ENCODE measurements at places on chromosomes 7 and 10.
A peak's percentile ranks its signal among the peaks of the same experiment; 100 is the strongest.

DNA sequence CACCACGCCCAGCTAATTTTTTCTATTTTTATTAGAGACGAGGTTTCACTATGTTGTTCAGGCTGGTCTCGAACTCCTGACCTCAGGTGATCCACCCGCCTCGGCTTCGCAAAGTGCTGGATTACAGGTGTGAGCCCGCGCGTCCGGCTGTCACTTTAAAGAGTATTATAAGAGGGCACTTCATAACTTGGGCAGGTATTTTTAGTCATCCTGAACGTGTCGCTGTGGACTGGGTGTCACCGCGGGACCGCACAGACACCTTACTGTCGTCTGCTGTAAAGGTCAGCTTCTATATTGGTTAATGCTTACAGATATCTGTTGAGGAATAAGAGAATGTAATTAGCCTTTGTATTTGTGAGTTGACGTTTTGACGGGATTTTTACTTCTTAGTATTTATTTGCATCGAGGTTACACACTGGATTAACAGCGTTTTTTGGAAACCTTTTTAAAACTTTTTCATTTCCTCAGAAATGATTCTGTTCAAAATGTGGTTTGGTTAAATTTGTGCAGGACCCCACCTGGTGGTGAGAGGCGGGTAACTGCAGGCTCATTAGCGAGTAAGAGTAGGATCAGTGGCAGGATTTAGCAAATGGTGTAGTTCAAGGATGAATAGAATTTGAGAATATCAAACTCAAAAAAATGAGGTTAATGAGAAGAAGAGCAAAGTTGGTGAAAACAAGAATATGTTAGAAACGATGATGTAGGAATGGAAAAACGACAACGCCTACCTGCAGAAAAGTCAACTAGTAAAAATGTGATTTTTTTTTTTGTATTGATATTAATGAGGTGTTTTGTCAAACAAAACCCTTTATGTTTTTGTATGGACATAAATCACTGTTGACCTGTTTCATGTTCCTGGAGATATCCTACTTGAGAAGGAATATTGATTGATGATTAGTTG is 3.2 kb downstream of the DNAJB6 start:
- peak; percentile 75 for DNase-seq

DNA sequence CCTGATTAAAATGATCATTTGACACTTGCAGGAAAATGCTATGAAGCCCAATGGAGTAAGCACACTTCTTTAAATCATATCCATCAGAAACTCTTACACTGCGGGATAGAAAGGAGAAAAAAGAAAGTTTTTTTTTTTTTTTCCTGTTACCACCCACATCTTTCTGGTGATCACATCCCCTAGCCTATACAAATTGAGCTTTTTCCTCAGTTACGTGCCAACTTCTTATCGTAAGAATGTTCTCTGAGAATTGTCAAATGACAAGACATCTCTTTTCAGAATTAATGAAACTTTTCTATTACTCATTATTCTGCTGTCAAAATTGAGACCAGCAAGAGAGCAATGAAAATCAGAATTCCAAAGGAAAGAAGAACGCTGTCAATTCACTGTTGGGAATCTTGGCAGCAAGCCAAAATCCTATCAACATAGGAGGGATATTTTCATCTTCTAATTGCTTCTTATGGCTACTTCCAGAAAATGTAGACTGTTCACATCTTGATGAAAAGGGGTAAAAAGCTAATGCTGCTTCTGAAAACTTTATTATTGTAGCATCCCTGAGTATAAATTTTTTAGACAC is 179.5 kb downstream of the ADAM12 start:
- peak; percentile 48 for DNase-seq

DNA sequence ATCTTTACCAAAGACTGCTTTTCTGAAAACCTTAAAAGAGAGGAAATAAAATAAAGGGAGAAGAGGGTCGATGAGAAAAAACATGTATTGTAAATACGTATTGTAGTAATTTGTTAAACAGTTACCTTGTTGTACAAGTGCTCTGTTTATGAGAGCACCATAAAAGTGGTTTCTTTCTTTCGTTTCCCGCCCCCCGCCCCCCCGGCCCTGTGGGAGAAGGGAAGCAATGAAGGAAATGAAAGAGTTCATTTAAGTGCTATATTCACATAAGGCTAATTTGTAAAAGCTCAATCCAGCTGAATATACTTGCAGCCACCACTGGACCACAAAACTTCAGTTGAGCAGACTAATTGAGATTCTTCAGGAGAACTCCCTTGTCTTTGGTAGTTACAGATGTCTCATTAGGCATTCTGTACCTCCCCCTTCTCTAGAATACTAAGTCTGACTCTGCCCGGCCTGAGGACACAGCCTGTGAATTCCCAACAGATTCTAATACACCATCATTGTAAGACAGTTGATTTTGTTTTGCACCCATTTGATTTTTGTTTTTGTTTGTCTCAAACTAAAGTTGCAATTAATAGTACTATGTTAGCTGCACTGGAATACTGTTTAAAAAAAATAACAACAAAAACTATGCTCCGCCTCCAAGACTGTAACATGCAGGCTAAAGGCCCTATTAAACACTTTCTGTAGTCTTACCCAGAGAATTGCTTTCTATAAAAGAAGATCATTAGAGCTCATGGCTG is 124.9 kb downstream of the ARHGAP12 start:
- peak; percentile 55 for DNase-seq

DNA sequence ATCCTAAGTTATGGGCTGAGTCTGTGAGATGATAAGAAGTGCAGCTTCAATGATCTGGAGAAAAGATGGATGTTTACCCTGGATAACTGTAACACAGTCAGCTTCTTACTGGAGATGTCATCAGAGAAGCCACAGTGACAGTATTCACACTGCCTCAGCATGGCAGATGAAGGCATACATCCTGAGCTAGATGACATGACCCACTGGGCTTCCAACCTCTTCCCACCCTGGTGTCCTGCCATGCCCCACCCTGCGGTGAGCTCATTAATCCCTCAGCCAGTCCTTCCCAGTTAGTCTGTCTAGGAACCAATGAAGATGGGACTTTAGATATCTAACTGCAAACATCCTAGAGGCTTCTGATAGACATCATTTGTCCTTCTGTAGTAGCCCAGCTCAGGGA is 213.8 kb downstream of the TAX1BP1 start:
- no peak for DNase-seq

DNA sequence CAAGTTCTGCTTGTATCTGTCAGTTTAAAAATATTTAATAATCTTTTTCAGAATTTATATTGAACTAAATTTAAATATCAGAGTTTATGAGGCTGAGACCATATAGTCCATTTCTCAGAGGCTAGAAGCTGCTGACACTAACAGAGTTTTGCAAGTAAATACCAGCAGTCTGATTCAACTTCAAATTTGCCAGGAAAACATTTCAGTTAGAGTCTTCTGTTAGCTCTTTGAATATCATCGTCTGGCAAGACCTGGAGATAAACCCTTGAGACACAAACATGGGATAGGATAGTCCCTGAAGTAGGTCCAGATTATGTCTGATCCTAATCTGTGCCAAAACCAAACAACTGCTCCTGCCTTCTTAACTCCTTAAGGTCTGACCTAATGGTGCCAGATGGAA is 472.8 kb upstream of the STEAP1 start:
- DNase-seq = no peak

DNA sequence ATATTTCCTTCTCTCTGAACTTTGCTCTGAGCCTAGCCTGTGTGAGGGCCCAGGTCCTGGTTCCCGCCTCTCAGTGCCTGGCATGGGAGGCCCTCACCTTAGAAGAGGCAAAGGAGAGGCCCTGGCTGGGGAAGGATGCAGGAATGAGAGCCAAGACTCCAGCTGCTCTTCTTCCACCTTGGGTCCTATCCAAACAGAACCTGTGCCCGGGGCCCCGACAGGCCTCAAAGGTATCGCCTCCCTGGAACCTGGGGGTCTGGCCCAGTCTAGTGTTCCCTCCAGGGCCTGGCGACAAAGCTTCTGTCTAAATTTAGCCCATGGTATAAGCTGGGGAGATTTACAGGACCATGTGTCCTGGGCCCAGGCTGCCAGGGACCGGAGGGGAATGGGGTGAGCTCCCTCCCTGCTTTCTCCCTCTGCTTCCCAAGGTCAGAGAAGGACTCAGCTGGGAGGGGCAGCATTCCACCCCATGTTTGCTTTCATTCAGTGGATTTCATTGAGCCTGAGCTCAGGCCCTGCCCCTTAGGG is 12.0 kb upstream of the CRHR2 start:
- no peak for DNase-seq

DNA sequence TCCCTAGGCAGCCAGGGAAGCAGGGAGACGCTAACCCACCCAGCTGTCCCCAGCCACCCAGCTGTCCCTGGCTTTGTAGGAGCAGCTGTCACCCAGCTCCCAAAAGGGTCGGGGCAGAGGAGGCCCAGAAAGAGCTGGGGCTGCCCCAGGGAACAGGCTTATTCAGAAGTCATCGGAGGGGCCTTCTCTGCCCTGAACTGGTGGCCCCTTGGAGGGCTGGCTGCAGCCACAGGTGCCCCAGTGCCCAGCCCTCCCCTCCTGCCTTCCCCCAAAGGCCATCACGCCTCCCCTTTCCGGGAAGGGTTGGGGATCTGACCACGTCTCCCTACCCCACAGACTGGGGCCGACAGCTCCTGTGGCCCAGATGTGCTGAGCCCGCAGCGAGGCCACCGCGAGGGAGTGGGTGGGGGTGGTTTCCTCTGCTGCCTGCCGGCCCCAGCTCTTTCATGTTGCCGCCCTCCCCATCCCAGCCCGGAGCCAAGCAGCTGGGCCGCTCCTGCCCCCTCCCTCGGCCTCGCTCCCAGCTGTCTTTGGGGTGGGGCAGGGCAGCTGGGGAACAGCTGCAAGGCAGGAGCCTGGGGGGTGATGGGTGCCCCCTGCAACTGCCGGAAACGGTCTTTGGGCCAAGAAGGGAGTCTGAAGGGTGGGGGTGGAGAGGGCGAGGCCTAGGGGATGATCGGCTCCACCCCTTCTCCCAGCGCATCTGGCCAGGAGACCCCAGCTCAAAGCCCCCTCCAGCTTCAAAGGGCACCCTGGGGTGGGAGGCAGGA is 16.8 kb downstream of the TRIM8 start:
- peak; percentile 28 for DNase-seq

GRCh38 chr7:132381742-132382472 is 194.4 kb downstream of the PLXNA4 start:
- no peak for DNase-seq

DNA sequence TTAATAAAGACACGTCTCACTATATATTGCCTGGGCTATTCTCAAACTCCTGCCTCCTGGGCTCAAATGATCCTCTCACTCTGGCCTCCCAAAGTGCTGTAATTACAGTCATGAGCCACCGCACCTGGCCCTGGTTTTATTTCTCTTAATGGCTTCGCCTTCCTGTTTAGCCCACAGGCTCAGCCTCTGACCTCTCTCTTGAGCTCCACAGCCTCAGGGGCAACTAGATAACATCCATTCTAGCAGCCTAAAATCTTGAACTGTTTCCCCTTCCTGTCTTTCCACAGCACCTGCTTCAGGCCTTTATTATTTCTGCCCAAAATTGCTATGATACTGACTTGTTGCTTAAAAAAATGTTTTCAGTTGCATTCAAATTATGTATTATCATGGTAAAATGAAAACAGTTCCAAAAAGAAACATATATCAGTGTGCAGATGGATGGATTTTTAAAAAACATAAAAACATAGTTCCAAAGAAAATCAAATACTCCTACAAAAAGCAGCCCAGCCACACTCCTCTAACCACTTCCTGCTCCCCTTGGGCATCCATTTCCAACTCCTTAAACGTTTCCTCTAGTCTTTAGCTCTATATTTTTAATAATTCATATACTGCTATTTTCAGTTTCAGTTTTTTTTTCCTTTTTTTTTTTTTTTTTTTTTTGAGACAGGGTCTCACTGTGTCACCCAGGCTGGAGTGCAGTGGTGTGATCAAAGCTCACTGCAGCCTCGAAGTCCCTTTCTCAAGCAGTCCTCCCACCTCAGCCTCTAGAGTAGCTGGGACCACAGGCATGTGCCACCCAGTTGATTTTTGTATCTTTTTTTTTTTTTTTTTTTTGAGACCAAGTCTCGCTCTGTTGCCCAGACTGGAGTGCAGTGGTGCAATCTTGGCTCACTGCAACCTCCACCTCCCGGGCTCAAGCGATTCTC is 5.1 kb upstream of the BAZ1B start:
- no peak for DNase-seq

GRCh38 chr10:63421591-63421990 is 44.2 kb downstream of the JMJD1C start:
- no peak for DNase-seq

- no peak for DNase-seq
Measured at GRCh38 chr7:100398239-100398638, 25.0 kb downstream of the PILRA start.

- DNase-seq = no peak
Measured at GRCh38 chr7:7668706-7669105, 28.2 kb downstream of the UMAD1 start.

GRCh38 chr7:44470135-44470479 is 20.4 kb downstream of the NUDCD3 start:
- DNase-seq = no peak

GRCh38 chr7:117411539-117411938 is 15.8 kb downstream of the ASZ1 start:
- DNase-seq = no peak

GRCh38 chr10:122191936-122192541 is 79.1 kb upstream of the BTBD16 start:
- DNase-seq = no peak

- peak; percentile 99 for DNase-seq
Measured at GRCh38 chr10:90960355-90960814, 39.5 kb upstream of the ANKRD1 start.

- no peak for DNase-seq
Measured at GRCh38 chr10:103726637-103727036, 128.7 kb downstream of the SH3PXD2A start.

DNA sequence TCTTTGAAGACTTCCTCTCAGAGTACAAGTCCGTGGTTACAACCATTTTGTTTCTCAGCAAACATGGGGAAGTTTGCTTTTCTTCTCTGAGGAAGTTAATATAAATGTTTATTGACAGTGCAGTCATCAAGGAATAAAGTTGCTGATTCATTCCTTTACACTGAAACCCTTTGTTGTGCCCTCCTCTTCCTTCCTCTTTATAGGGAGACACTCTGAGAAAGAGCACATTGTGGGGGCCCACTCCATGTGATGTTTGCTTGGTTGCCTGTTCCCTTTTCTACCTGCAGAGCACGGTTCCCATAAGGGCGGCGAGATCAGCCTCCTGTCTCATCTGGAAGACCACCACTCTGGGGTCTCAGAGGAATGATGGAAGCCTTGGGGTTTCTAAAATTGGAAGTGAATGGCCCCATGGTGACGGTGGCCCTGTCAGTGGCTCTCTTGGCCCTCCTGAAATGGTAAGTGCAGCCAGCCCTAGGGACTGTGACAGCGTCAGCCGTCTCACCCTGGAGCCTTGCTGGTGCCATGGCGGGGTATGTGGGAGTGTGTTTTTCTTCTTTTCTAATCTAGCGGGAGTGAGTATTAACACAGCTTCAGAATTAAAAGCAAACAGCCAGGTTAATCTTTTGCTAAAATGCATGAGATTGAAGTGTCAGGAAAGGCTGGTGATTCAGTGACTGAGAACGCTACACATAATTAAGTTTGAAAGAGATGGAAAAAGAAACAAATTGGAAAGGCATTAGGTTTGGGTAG is at the start of gene TBXAS1:
TBXAS1 (plus strand) TSS at position 240 of the 750 bp plus-strand sequence; CDS start at position 367, 127 bp downstream.
- DNase-seq = no peak

GRCh38 chr10:99630433-99630832 is 10.2 kb upstream of the SLC25A28 start:
- peak; percentile 36 for DNase-seq

- no peak for DNase-seq
Measured at GRCh38 chr10:61098966-61099365, 155.0 kb upstream of the RHOBTB1 start.

- peak; percentile 44 for DNase-seq
Measured at GRCh38 chr7:95686109-95686508, 86.2 kb upstream of the DYNC1I1 start.

GRCh38 chr10:786633-787474 is 97.4 kb upstream of the DIP2C start:
- no peak for DNase-seq

GRCh38 chr7:106451171-106451570 is 166.4 kb upstream of the NAMPT start:
- DNase-seq = no peak

All from fibroblast of skin of back (primary cell).